ENCODE measurements at places on chromosomes 5 and 9. TPM values are rescaled to one million over a fixed set of nuclear protein-coding genes. Genes with fewer than 3 reads are reported as not detected.

- DNase-seq = no peak
Measured at GRCh38 chr5:85576666-85577065, 1041.1 kb upstream of the COX7C start.

TTC16 gene
- not detected for total RNA-seq

GRCh38 chr5:96837303-96837702, 29.6 kb upstream of the ERAP1 start:
- DNase-seq = no peak

DNA sequence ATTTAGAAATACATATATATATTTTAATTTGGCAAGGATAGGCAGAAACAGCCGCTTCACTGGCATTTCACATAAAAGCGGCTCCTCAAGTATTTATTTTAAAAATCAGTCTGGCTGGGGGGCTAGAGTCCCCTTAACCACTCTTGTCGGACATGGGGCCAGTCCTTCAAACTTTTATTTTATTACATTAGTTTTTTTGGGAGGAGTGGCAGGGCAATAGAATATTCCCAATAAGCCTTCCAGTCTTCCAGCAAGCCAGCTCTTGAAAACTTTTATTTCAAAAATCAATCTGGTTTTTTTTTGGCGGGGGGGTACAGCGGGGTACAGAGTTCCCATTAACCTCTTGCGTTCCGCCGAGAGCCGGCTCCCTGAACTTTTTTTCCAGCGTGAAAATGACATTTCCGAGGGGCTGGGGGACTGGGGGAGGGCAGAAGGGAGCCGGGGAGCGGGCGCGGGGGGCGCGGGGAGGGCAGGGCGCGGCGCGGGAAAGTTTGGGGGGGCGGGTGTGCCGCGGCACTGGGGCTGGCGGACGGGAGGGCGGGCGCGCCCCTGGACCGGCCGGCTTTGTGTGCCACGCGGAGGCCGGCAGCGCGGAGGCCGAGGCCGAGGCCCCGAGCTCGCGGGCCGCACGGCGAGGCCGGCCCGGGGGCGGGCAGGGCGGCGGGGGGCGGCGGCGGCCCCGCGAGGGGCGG, 504 bp upstream of the ZNF618 start:
- no peak for DNase-seq

DNA sequence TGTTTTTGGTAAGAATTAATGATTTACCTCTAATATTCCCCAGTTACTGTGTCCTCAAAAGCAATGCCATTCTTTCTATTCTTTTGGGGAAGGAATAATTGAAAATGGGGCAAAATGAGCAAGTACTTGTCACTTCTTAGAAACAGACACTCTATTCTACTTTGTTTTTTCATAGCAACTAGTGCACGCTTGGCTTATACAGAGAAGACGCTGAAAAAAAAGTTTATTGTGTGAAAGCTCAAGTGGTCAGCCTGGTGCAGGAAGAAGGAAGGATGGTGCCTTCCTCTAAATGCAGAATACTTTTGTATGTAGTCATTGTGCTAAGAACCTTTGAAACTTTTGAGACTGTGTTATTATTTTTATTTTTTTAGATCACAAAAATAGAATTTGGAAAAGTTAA, 29.6 kb downstream of the ANKDD1B start:
- DNase-seq = no peak

DNA sequence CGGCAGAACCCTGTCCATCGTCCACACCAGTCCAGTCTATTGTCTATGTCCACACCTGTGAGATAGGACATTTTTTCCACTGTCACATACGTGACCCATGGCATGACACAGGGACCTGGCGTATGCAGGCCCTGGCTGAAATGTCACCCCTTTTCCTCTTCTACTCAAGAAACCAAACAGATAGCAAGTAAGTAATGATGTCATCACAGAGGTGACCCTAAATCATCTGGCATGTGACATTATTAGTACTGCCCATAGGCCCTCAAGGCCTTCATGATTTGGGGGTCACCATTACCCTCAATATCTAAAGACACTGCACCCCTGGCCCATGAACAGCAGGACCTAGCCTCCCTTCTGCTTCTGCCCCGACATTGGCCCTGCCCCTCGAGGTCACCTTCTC, 88.3 kb downstream of the LHX2 start:
- DNase-seq = no peak

PCDHAC1 gene
- 0.09 TPM for total RNA-seq

DNA sequence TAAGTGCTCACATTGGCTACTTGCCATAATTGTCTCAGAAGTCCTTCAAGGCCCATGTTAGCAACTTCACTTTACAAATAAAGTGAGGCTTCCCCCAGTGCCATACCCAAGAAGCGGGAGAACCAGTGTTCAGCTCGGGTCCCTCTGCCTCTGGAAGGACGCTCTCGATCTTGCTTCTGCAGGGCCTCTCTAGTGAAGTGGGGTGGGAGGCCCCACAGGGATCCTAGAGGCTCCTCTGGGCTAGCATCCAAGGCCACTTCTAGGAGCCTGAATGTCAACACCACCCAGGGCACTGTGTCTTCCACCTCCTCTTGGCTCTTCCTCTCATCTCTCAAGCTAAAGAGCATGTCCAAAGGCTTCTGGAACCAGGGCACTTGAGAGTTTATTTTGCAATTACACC, 282.5 kb downstream of the GADD45G start:
- DNase-seq = no peak

DBH gene
- total RNA-seq = not detected

OBP2A gene
- total RNA-seq = not detected

- DNase-seq = no peak
Measured at GRCh38 chr9:130952065-130952762, 13.2 kb upstream of the FIBCD1 start.

DNA sequence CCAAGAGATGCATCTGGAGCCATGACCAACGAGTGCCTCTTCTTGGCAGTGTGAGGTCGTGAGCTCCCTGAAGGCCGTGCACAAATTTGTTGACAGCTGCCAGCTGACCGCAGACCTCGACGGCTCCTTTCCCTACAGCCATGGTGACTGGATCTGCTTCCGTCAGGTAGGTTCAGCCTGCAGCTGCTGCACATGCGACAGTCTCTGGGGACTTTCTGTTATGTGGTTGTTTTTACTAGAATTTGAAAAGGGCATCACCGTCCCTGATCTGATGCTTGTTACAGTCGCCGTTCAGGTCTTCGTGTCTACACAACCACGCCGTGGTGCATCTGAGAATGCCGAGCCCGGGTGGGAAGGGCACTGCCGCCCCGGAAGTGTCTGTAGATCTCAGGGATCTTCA, 36.5 kb upstream of the LRRC14B start:
- no peak for DNase-seq

DNA sequence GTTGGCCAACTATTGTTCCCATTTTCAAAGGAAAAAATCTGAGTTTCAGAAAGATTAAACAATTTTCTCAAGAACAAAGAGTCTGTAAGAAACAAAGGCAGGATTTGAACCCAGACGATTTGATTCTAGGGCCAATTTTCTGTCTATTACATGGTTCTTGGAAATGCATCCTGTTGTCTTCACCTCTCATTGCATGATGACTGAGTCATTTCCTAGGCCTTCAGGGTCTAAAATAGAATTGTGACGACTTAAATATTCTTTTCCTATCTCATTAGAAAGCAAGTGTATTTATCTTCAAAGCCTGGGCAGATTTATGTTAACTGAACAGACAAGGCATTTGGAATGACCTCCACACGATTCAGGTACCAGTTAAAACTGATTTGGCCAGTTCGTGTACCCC, 512.9 kb downstream of the NTRK2 start:
- DNase-seq = no peak

CAVIN4 gene
- total RNA-seq = 0.74 TPM

PDE6A gene
- total RNA-seq = 0.07 TPM

ISL1 gene
- total RNA-seq = 1.6 TPM

DNA sequence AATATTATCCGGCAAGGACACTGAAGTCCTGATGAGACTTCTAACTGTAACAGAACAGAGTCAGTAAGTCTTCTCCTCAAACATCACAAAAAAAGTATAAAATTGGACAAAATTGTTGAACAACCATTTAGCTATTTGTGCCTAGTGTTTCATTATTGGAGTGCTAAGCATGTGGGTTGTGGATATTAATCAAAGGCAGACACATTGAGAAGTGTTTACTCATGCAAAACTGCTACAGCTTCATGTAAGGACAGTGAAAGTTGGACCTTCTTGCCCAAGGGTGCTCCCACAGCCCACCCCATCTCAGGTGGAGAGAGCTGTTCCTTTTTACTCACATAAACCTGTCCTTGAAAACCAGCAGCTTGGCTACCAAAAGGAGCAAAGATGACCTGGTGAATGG, 355.1 kb upstream of the DAB2 start:
- DNase-seq = no peak

IL6ST gene
- total RNA-seq = 65.9 TPM

WNK2 gene
- total RNA-seq = not detected
